ENCODE measurements at places on chromosomes 7 and 10.
A peak's percentile ranks its signal among the peaks of the same experiment; 100 is the strongest.

GRCh38 chr7:30268586-30268985 lies 15.8 kb upstream of the ZNRF2 start:
- DNase-seq = no peak

- peak; percentile 84 for DNase-seq
Measured at GRCh38 chr10:121096617-121097431, 245.7 kb downstream of the WDR11 start.

- DNase-seq = peak; percentile 13
Measured at GRCh38 chr7:12389089-12389700, 14.5 kb downstream of the VWDE start.

DNA sequence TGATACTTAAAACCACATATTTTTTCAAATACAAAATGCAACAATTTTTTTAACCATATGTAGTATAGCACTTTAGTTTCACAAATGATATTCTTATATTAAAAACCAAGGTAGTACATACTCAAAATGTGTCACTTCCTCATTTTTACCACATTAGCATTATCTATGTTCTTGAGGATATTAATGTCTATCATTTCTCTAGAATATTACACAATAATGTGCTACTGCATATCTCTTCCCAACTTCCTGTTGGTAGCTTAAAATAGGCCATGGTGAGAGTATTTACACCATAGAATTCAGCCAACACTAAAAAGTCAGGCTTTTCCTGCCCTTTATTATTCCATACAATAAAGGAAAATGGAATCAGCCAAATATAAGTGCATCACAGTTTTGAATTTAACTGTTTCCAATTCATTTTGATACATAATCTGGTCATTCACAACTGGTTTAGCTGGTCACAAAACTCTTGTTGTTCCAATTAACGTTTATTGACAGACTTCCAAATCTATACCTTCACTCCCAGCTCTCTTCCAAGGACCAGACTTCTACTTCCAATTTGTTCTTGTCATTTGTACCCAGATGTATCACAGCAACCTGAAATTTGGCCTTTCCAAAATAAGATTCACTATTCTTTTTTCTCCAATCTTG lies 20.0 kb upstream of the LRRC17 start:
- no peak for DNase-seq

DNA sequence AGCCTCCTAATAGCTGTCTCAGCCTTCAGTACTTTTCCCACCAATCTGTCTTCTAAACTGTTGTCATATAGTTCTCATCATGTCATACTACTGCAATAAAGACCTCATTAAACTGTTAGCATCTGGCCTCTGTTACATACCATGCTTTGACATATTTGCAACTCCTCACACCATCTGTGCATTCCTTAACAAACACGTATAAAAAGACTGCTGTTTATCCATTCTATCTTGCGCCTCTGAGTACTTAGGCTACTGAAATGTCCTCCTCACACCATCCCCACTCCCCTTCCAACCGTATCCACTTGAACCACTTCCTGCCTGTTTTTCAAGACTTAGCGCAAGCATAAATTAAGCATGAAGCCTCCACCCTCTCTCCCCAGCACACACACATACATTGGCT lies 41.6 kb downstream of the SLC16A9 start:
- DNase-seq = no peak

GRCh38 chr7:1377111-1377909 lies 82.0 kb downstream of the MICALL2 start:
- no peak for DNase-seq

GRCh38 chr7:2608921-2609411 lies 22.8 kb upstream of the TTYH3 start:
- DNase-seq = no peak

GRCh38 chr7:85030893-85031292 lies 156.0 kb downstream of the SEMA3D start:
- peak; percentile 19 for DNase-seq

DNA sequence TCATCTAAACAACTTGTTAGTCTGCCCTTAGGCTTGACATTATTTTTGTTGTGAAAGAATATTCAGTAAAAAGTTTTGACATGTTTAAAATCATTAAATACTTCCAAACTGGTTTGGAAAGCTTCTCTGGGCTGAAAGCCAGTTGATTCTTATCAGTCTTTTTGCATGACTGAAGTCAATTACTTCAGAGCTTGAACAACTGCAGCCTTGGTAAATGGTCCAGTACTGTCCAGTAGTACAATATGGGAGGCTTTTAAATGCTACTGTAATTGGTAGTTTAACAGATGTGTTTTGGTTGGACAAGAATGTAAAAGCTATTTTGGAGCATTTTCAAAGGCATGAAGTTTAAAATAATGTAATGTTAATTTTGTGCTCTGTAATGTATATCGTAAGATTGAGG lies 103.4 kb downstream of the SDK1 start:
- DNase-seq = no peak

DNA sequence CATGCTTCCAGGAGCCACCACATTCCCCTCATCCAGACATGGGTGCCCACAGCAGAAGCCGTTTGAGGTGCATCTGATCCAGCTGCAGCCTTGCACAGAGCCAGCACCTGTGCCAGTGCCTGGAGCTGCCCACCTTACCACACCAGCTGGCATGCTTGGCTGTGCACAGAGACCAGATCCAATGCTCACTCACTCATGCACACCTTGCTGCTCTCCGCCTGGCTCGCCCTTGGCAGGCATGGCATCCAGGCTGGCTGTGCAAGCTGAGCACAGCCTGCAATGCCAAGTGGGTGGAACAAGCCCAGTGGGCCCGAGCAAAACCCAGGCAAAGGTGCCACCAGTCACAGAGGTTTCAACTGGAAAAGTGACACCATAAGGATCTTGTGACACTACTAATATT lies 66.9 kb upstream of the SEMA3A start:
- DNase-seq = no peak

DNA sequence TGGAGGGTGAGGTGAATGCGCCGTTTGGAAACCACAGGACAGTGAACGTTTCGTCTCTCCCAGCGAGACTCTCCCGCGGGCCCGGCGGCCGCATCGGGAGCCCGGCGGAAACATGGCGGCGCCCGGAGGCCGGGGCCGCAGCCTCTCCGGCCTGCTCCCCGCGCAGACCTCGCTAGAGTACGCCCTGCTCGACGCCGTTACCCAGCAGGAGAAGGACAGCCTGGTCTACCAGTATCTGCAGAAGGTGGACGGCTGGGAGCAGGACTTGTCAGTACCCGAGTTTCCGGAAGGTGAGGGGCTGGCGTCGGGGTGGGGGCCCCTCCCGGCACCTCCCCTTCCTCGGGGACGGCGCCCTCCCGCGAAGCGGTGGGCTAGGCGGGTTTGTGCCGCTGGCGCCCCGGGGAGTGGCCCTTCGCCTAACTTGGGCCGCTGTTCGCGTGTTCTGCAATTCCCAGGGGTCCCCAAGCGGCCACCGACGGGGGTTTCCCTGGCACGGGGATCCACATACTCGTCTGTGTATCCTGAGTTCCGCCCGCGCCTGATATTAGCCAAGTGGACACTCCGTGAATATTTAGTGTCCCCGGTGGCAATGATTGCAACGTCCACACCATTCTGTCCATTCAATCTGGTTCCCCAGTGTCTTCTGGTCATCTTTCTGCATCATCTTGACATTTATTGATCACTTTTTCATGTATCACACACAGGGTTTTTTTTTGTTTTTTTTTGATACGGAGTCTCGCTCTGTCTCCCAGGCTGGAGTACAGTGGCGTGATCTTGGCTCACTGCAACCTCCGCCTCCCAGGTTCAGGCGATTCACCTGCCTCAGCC lies 514 bp downstream of the NHLRC2 start:
- DNase-seq = peak; percentile 33

GRCh38 chr10:35465673-35466072 lies 129.4 kb downstream of the CCNY start:
- no peak for DNase-seq

GRCh38 chr7:22948770-22949169 lies 65.2 kb downstream of the HYCC1 start:
- no peak for DNase-seq

DNA sequence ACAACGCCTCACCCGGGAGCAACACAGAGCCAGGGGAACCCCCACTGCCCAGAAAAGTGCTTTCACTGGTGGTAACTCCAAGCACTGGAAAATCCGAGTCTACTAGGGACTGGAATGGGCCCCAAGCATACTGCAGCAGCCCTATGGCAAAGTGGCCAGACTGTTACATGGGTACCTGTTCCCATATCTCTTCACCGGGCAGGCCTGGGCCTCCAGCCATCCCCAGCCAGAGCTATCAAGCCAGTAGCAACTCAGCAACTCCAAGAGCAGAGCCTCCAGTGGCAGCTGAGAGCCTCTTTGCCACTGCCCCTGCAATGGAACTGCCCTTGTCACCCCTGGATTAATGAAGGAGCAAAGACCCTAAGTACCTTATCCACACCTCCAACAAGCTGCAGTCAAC lies 73.5 kb downstream of the HBP1 start:
- DNase-seq = no peak

GRCh38 chr7:32892521-32893206 lies 1.1 kb upstream of the KBTBD2 start:
- DNase-seq = peak; percentile 54

- DNase-seq = no peak
Measured at GRCh38 chr7:71459132-71459531, 327.2 kb downstream of the GALNT17 start.

GRCh38 chr10:130747356-130747755 lies 564.2 kb downstream of the TCERG1L start:
- no peak for DNase-seq

GRCh38 chr10:77915319-77916105 lies 11.0 kb downstream of the DLG5 start:
- DNase-seq = no peak

DNA sequence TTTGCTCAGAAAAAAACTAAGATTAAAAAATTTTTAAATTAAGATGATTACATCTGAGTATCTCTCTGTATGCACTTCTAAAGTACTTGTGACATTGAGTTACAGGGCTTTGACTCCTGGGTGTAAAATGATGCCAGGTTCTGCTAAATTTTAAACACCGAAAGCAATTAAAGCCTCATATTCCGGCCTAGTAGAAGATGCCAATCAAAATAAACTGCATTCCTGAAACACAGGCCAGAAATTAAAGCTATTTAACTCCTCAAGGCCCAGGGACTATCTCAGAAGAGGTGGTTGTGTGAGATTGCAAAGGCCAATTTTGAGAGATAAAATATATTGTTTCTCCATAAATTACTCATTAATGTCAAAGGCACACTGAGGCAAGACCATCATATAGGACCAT lies 388.3 kb downstream of the KIF20B start:
- no peak for DNase-seq

- DNase-seq = no peak
Measured at GRCh38 chr7:68247126-68247525, 1250.5 kb downstream of the TYW1 start.

DNA sequence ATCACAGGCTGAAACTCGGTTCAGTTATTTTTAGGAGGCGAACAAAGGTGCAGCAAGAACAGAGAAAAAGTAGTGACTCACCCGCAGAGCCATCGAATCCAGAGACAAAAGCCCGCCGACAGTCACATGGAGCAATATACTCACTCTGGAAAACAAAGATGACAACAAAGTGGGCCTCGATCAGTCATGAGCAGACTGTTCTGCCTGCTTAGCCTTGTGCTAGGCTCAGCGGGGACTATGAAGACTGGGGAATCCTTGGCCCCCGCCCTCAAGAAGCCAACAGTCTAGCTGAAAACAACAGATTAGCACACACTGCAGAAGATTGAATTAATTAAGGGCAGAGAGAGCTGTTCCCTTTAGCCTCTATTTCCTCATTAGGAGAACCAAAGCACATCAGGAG lies 30.4 kb downstream of the XPNPEP1 start:
- DNase-seq = no peak

DNA sequence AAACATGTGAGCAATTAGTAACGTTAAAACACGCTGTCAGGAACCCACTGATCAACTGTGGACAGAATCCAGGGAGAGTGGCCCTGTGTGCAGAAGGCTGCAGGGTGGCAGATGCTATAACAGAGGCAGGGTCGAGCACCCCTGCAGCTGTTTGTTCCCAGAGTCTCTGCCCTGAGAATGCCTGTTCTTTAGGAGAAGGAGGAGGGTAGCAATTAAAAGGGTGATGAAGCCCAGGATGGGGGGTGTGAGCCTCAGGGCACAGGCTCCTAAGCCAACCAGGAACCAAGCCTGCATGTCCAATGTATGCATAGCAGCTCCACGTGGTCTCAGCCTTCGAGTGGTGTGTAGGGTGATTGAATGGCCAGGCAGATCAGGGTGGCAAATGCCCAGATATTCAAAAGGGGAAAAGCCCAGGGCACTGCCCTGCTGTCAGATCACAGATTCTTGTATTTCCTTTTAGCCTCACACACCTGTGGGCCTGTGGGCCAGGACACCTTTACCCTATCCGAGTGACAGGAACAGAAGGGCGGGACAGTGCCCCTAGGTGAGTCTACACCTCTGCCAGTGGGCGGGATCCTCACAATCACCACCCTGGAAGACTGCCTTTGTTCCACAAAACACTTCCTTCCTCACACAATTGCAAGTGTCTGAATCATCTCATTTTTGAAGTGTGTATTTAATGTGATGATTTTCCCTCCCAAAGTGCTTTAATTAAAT lies 7.3 kb downstream of the WDFY4 start:
- DNase-seq = no peak

DNA sequence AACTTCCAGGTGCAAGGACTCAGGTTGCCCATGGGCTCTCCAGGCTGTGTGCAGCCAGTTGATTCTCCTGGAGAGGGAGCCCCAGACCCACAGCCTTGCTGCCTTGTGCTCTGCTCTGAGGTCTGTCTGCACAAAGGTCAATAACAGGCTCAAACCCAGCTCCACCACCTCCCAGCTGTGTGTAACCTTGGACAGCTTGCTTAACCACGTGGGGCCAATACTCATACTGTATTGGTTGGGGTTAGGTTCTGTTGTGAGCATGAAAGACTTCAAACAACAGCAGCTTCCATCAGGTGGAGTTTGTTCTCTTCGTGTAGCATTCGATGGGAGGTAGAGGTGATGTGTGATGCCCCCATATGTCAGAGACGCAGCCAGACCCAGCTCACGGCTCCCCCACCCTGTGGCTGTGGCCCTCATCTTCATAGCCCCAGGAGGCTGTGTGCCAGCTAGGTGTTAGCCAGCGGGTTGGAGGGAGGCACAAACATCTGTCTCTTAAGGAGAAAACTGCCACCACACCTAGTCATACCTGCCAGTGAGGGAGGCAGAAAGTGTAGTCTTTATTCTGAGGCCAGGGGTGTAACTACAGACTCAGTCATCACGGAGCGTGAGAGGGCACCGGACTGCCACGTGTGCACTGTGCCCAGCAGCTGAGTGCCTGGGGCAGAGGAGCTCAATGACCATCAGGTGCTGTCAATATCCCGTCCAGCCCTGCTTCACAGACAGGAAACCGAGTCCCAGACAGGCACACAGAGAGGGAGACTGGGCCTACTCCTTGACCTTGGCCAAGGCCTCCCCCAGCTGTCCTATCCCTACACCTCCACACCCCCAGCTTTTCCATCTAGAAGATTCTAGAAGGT lies 8.1 kb upstream of the POLD2 start:
- DNase-seq = no peak
